ENCODE measurements at places on chromosomes 13 and 19.

DNA sequence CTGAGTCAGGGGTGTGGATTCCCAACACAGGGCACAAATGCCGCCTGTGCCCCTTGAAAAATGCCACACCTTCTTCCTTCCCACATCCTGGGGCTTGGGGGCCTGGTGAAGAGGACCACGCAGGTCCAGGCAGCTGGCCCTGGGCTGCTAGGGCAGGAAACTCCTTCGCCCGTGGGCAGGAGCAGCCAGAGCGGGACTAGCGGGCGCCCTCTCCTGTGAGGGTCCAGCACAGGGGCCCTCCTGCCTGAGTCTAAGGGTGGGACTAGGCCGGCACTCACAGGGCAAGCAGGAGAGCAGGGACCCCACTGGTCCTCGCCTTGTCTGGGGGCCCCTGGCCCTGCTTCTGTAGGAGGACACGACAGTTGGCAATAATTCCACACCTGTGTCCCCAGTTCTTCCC is 7.5 kb upstream of the CEBPA start:
- no peak for DNase-seq

DNA sequence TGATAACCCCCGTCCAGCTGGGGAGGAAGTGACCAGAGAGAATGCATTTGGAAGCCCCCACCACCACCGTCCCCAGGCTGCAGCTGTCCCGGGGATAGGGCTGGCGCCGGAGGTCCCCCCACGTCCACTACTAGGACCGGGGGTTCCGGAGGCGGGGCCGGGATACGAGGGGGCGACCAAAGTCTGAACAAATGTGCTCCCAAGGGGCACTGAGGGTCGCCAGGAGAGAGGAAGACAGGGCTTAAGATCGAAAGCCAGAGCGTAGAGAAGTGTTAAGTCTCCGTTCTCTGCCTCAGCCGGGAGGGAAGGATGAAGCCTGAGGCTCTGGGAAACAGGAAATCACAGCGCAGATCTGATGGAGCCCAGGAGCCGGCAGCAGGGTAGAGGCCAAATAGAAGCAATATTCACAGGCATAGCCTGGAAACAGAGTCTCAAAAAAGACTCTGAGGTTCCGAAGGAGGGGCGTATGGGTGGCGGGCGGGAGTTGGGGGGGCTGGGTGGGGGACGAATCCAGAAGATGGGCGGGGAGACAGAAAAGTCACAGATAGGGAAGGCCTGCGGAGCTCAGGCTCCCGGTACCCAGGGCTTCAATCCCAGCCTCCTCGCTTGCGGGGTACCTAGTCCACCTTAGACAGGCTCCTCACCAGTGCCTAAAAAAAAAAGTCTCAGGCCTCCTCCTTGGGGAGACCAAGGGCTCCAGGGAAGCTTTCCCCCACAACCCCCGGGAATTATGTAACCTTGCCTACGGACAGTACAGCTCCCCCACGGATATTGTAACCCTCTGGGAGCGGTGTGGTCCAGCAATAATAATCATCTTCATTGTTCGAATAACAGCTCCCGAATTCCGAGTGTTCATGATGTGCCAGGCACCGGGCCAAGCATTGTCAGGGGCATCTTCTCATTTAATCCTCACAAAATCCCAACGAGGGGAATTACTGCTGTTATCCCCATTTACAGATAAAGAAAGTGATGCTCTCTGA is 1.1 kb upstream of the ERF start:
- DNase-seq, result no peak

DNA sequence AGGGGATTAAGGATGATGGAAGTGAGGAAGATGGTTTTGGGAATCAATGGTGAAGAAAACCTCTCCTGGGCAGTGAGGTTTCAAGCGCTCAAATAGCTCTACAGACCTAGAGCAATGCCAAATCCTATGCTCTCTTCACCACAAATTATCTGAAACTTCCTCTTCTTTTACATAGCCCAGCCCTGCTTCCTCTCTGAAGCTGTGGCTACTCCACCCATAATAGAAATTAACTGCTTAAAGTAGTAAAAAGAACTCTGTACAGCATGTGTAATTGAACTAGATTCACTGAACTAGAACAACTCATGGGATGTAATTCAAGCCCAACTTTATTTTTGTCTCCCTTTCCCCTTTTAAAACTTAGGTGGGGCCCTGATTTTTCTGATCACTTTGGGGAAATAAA is 20.4 kb upstream of the IFT88 start:
- no peak for DNase-seq

- DNase-seq, result no peak
Measured at GRCh38 chr13:32126278-32126677, 94.7 kb downstream of the FRY start.

GRCh38 chr19:53596056-53596455 is 35.7 kb upstream of the DPRX start:
- no peak for DNase-seq

DNA sequence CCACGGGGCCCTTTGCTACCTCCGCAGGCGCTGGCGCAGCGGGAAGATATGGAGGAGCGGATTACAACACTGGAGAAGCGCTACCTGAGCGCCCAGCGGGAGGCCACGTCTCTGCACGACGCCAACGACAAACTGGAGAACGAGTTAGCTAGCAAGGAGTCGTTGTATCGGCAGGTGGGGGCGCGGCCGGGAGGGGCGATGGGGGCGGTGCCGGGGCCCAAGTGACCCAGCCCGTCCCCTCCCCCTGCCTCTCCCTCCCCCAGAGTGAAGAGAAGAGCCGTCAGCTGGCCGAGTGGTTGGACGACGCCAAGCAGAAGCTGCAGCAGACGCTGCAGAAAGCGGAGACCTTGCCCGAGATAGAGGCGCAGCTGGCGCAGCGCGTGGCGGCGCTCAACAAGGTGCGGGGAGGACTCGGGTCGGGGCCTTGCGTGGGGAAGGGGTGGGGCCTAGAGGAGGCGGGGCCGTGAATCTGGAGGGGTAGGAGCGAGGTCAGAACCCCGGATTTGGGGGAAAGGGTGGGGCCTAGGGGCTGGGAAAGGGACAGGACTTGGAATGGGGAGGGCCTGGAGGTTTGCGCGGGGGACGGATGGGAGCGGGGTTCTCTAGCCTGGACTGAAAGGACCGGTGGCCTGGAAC is 13.7 kb downstream of the PPFIA3 start:
- DNase-seq, result peak; percentile 77
